PC-9 (cell line): ENCODE measurements at places on chromosomes 6 and 20. TPM values are rescaled to one million over a fixed set of nuclear protein-coding genes. Genes with fewer than 3 reads are reported as not detected.

SAMD3 gene
- not detected in 2 replicates for total RNA-seq

TRERF1 gene
- total RNA-seq, result 12.3 and 14.5 TPM in 2 replicates

ENPP3 gene
- not detected in 2 replicates for total RNA-seq

GRCh38 chr6:43758617-43759050 is 11.4 kb upstream of the VEGFA start:
- H3K4me1 ChIP-seq, result no peaks in the 10 kb centered on the region
- no peak overlapping the region for H3K27ac ChIP-seq
- no peaks in the 10 kb centered on the region for H3K36me3 ChIP-seq
- no peak overlapping the region for H3K4me3 ChIP-seq
- no peaks in the 10 kb centered on the region for H3K27me3 ChIP-seq

DNA sequence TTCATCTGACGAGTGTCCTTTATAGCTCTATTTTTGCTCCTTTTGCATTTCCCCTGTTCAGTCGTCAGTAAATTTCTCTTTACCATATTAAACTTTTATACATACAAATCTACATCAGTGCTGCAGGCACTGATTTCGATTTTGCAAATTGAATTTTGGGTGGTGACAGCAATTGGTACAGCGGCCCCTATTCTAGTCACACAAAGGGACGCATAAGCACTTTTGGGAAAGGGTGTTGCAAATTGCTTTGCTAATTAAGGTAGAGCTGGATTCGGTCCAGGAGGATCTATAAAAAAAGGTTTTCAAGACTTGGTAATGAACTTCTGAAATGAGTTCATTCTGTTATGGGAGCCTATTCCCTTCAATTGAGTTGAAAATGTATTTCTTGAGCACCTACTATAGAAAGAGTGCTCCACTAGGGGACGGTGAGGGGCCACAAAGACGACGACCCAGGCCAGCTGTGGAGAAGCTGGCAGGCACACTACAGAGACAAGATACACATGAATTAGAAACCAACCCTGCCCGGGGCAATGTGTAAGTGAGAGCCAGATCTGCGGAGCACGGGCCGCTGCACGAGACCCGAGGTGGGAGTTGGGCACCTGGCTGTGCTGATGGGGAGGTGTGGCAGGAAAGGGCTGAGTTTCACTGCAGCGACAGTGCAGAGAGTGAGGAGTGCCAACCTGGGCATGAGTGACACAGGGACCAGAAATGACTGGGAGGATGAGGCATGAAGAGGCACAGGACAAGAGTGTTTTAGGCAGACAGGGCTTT is 5.4 kb downstream of the UQCC2 start:
- H3K4me3 ChIP-seq, result no peak overlapping the region
- H3K27me3 ChIP-seq, result no peaks in the 10 kb centered on the region
- no peak for DNase-seq
- peaks cover 10% of the 10 kb centered on the region for H3K4me1 ChIP-seq

- H3K27ac ChIP-seq, result no peak overlapping the region
- DNase-seq, result no peak
- H3K4me3 ChIP-seq, result no peak overlapping the region
- no peaks in the 10 kb centered on the region for H3K4me1 ChIP-seq
Measured at GRCh38 chr20:42173440-42173839, 555.3 kb upstream of the CHD6 start.

DNA sequence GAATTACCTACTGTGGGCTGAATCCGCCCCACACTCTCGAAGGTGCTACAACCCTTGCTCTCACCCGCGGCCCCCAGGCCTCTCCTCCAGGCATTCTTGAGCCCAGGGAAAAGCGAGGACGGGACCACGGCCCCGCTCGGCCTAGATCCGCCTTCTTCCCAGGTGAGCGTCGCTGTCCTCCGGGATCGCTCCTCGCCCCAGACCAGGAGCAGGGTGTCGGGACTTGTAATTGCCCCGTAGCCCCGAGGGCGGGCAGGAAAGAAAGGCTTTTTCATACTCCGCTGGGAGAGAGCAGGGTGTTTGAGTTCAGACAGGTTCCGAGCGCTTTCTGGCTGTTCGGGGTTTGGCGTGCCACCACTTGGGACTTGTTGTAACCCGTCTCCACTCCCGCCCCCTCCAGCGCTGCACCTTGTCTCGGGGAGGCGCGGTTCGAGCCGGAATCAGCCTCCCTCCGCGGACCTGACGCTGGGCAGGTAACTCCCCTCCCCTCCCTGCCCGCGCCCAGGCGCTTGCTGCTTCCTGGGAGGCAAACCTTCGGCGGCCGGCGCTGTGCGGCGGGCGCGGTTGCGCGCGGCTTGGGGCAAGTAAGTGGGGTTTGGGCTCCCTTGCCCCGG is at the start of gene FAM83B:
Gene FAM83B, plus strand, starts transcription at position 529 of the 614 bp plus-strand sequence. CDS start 23,476 bp downstream, outside the sequence.
- peak within 1 kb of the TSS; percentile 73 for H3K4me3 ChIP-seq
- H3K4me1 ChIP-seq, result peaks cover 40% of the 10 kb centered on the region
- peak within 1 kb of the TSS; percentile 93 for H3K27ac ChIP-seq
- DNase-seq, result peak; percentile 70
- no peaks in the 10 kb centered on the region for H3K27me3 ChIP-seq

- no peaks in the 10 kb centered on the region for H3K36me3 ChIP-seq
- no peak for DNase-seq
- peaks cover 60% of the 10 kb centered on the region for H3K27me3 ChIP-seq
- no peak overlapping the region for H3K4me3 ChIP-seq
Measured at GRCh38 chr6:169955731-169956437, 204.5 kb downstream of the ERMARD start.
